ENCODE measurements at places on chromosomes 3 and 15.

DNA sequence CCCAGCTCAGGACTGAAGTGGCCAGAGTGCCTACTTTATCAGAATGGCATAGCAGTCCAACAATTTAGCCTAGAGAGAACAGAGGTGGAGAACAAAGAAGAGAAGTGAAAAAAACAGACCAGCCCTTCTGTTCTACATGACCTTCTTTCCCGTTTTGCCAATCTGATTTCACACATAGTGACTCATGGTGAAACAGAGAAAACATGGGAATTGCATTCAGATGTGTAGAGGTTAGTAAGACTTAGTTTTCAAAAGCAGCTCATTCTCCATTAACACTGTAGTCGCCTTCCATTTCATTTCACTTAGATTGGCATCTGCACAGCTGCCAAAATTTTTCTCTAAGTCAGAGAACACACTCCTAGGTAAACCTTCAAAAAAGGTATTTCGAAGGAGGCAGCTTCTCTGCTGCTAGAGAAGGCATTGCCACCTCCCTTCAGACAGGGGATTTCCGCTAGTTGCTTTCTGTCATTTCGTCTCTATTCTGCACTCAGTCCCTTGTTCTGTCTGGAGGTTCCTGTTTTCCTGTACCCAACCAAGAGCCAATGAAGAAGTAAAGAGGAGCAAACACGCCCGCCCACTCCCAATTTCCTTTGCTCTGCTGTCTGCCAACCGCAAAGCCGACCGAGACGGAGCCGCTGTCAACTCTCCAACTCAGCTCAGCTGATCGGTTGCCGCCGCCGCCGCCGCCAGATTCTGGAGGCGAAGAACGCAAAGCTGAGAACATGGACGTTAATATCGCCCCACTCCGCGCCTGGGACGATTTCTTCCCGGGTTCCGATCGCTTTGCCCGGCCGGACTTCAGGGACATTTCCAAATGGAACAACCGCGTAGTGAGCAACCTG is at the start of gene ARL6IP5:
TSS of gene ARL6IP5 (plus strand) at position 612 of the 842 bp plus-strand sequence. CDS start at position 723, 111 bp downstream.
- peak; percentile 81 for DNase-seq

DNA sequence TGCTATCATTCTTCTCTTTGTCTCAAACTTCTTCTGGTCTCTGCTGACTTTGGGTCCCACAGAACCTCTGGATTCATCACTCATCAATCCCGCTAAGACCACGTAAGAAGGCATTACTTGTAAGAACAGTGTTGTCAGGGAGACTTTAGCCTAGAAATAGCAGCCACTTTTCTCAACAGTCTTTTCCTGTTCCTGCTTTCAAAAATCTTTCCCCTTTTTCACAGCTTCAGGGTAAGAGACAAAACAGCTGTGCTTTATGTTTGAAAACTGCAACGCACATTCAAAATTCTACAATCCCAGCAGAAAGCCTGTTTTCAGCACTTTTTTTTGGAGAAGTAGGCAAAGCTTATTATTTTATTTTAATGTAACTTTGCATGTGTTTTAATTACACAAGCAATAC is 42.0 kb upstream of the FAM98B start:
- DNase-seq: no peak

DNA sequence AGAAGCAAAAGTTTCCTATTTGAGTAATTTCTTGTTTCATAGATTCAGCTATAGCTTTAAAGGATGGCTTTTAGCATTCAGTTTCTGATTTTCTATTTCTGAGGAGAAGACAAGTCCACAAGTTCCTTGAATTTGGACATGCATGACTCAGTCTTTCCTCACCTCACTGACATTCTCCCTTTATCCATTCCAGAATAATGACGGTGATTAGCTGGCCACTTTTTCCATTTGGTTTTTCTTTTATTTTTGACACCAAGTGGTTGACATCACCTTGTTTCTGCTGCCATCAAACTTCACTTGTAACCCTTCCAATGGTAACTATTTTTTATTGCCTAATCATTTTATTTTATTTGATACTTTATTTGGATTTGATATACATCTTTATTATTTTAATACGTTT is 404.4 kb upstream of the KCNMB2 start:
- DNase-seq: no peak

DNA sequence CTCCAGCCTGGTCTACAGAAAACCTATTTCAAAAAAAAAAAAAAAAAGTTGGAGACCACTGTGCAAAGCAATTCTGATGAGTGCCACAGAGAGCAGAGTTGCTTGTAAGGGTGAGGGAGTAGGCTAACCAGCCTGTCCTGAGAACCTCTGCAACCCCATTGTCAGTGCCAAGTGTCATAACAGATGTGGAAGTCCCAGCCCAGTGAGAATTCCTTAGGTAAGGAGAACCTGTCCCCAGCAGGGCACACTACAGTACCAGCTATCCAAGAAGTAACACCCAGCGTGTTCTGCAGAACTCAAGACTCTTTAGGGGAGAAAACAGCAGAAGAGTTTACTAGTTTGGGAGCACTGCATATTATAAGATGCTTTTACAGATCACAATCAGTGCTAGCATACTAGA is 156.3 kb downstream of the LIPC start:
- no peak for DNase-seq
